Activated CD4-positive, alpha-beta T cell treated with anti-CD3 and anti-CD28 coated beads for 36 hours (primary cell): ENCODE measurements at places on chromosomes 1 and 21. TPM values are rescaled to one million over a fixed set of nuclear protein-coding genes. Genes with fewer than 3 reads are reported as not detected.

GRCh38 chr1:2786329-2787162, 14.9 kb downstream of the TTC34 start:
- peak; percentile 85 for DNase-seq

Gene SLC45A3
- total RNA-seq, result 0.53 TPM

Gene RAP1GAP
- 2.1 TPM for total RNA-seq

Gene CD52
- 217 TPM for total RNA-seq

DNA sequence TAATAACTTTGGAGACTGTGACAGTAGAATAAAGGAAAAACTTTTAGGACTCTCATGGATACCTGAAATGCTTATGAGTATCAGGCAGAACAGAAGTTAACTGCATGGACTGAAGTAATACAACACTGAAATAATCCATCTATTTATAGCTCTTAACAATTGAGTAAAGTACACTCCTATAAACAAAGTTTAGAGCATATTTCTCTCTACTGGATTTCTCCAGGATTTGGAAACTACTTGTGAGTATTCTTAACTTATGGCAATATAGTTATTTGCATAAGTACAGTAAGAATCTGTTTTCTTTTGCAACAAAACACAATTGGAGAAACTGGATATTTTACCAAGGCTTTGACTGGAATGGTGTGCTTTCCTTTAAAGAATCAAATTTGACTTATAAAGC, 9.9 kb upstream of the CD48 start:
- no peak for DNase-seq

DNA sequence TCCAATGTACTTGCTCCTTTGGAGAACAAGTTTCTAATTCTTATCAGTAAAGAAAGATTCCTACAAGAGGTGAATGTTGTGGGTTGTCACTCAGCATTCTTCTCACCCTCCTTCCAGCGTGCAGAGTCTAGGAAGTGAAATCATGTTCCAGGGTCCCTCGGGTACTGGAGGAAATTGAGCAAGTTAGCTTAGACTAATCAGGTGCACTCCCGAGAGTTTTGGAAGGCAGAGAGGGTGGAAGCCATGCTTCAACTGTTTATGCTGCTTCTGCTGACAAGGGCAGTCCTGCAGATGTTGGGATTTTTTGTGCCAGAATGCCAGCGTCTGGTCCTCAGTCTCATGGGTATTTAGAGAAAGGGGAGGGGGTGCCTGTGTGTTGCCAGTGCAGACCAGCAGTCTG, 5.3 kb upstream of the C1orf115 start:
- no peak for DNase-seq

- DNase-seq, result no peak
These were observed 27.8 kb downstream of the CCDC185 start for GRCh38 chr1:223421025-223421424.

Gene EPHB2
- total RNA-seq, result not detected

Gene INSRR
- 0.18 TPM for total RNA-seq

DNA sequence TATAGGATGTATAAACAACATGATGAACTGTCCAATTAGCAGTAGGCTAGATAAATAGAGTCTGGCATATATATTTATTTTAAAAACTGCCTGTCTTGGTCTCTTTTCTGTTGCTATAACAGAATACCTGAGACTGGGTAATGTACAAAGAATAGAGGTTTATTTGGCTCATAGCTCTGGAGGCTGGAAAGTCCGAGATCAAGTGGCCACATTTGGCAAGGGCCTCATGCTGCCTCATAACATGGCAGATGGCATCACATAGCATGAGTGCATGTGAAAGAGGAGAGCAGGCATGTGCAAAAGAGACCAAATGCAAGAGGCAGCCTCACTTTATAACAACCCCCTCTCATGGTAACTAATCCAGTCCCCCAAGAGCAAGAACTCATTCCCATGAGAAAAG, 6.0 kb downstream of the STYXL2 start:
- no peak for DNase-seq
